Esophagus squamous epithelium (tissue), 5 donors: ENCODE measurements at places on chromosomes 16 and 17. TPM values are rescaled to one million over a fixed set of nuclear protein-coding genes. Genes with fewer than 3 reads are reported as not detected.

- peaks cover 6% of the 10 kb centered on the region for H3K27me3 ChIP-seq
- no peak for DNase-seq
- H3K4me3 ChIP-seq = no peak overlapping the region
- H3K27ac ChIP-seq = peak overlapping the region; percentile 49
- H3K4me1 ChIP-seq = peaks cover 99% of the 10 kb centered on the region
Observed at GRCh38 chr17:4509401-4509800, 10.7 kb downstream of the SPNS2 start.

- H3K4me1 ChIP-seq = no peaks in the 10 kb centered on the region
- no peak overlapping the region for H3K4me3 ChIP-seq
- no peaks in the 10 kb centered on the region for H3K36me3 ChIP-seq
- no peaks in the 10 kb centered on the region for H3K27me3 ChIP-seq
- no peak for DNase-seq
- no peak overlapping the region for H3K27ac ChIP-seq
Observed at GRCh38 chr17:58032691-58033415, 25.8 kb upstream of the SRSF1 start.

GRCh38 chr16:79638386-79638785, 37.8 kb upstream of the MAF start:
- no peaks in the 10 kb centered on the region for H3K36me3 ChIP-seq
- H3K27me3 ChIP-seq = no peaks in the 10 kb centered on the region
- H3K4me1 ChIP-seq = peaks cover 28% of the 10 kb centered on the region
- no peak for DNase-seq

DNA sequence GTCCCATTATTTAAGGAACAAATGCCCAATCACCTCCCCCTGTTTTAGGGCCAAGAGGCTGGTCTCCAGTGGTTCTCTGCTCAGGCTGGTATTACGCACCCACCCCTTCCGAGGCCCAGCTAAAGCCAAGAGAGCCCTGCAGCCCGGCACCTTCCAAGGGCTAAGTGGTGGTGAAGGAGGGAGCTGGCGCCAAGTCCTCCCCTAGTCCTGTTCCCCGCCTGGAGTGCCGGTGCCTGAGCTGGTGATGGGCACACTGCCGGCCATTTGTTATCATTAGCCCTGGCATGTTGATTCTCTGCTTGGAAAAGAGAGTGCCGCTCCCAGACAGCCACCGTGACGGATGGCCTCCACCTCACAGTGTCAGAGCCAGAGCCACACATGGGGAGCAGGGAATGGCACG, 31.9 kb downstream of the GRIN2C start:
- no peaks in the 10 kb centered on the region for H3K27me3 ChIP-seq
- DNase-seq = no peak
- H3K36me3 ChIP-seq = peaks cover 9% of the 10 kb centered on the region
- H3K4me3 ChIP-seq = no peak overlapping the region

GRCh38 chr16:12020009-12020408, 43.5 kb downstream of the SNX29 start:
- H3K27ac ChIP-seq = no peak overlapping the region
- DNase-seq = no peak
- H3K36me3 ChIP-seq = peaks cover 3% of the 10 kb centered on the region
- no peaks in the 10 kb centered on the region for H3K4me1 ChIP-seq
- H3K4me3 ChIP-seq = no peak overlapping the region
- no peaks in the 10 kb centered on the region for H3K27me3 ChIP-seq

Gene CD300E
- total RNA-seq = 0.19 TPM

GRCh38 chr17:45311760-45312476, 4.9 kb downstream of the MAP3K14 start:
- H3K4me3 ChIP-seq = no peak overlapping the region
- no peaks in the 10 kb centered on the region for H3K27me3 ChIP-seq
- H3K27ac ChIP-seq = peak overlapping the region; percentile 90
- H3K36me3 ChIP-seq = no peaks in the 10 kb centered on the region
- no peak for DNase-seq
- H3K4me1 ChIP-seq = peaks cover 88% of the 10 kb centered on the region

Gene HCRT
- total RNA-seq = not detected

Gene ANKFN1
- under 0.01 TPM for total RNA-seq

- H3K27ac ChIP-seq = no peak overlapping the region
- H3K4me1 ChIP-seq = no peaks in the 10 kb centered on the region
- no peaks in the 10 kb centered on the region for H3K36me3 ChIP-seq
- no peak overlapping the region for H3K4me3 ChIP-seq
Observed at GRCh38 chr16:25812215-25812614, 120.5 kb downstream of the HS3ST4 start.

- H3K27me3 ChIP-seq = no peaks in the 10 kb centered on the region
- H3K4me3 ChIP-seq = no peak overlapping the region
- no peaks in the 10 kb centered on the region for H3K4me1 ChIP-seq
- no peak overlapping the region for H3K27ac ChIP-seq
- H3K36me3 ChIP-seq = no peaks in the 10 kb centered on the region
Observed at GRCh38 chr16:48831076-48831722, 221.2 kb upstream of the N4BP1 start.

Gene GP2
- not detected for total RNA-seq

DNA sequence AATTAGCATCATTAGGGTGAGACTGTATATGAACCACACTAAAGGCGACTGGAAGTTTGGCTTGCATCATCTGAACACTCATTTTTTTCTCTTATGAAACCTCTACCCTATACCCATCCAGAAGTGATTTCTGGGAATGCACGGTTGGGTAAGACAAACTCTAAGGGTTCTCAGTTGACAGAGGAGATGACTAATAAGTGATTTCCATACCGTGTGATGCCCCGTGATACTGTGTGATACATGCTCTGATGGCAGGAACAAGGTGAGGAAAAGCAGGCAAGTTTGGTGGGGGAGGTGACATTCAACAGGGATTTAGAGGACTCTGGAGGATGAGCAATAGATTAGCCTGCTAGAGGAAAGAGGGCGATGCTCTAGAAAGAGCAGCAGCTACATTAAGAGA, 156.4 kb upstream of the CCL2 start:
- peaks cover 20% of the 10 kb centered on the region for H3K27me3 ChIP-seq
- no peak for DNase-seq
- H3K4me3 ChIP-seq = no peak overlapping the region

GRCh38 chr17:72233986-72234385, 113.2 kb downstream of the SOX9 start:
- no peak overlapping the region for H3K27ac ChIP-seq
- DNase-seq = no peak
- peaks cover 32% of the 10 kb centered on the region for H3K27me3 ChIP-seq
- H3K4me1 ChIP-seq = no peaks in the 10 kb centered on the region
- no peaks in the 10 kb centered on the region for H3K36me3 ChIP-seq
- H3K4me3 ChIP-seq = no peak overlapping the region

- peaks cover 56% of the 10 kb centered on the region for H3K4me1 ChIP-seq
- H3K4me3 ChIP-seq = no peak overlapping the region
- no peak for DNase-seq
- H3K27me3 ChIP-seq = no peaks in the 10 kb centered on the region
Observed at GRCh38 chr16:89453501-89454321, 36.6 kb downstream of the ANKRD11 start.

Gene CORO7
- total RNA-seq = 15.8 TPM

GRCh38 chr16:13856398-13856797, 63.6 kb upstream of the ERCC4 start:
- no peaks in the 10 kb centered on the region for H3K4me1 ChIP-seq
- no peak overlapping the region for H3K4me3 ChIP-seq
- no peak for DNase-seq
- no peak overlapping the region for H3K27ac ChIP-seq
- H3K27me3 ChIP-seq = no peaks in the 10 kb centered on the region
